ENCODE measurements at places on chromosomes 2 and 18.
A peak's percentile ranks its signal among the peaks of the same experiment; 100 is the strongest.

GRCh38 chr2:109128048-109128615, 873 bp upstream of the SH3RF3 start:
- DNase-seq, result peak; percentile 97

DNA sequence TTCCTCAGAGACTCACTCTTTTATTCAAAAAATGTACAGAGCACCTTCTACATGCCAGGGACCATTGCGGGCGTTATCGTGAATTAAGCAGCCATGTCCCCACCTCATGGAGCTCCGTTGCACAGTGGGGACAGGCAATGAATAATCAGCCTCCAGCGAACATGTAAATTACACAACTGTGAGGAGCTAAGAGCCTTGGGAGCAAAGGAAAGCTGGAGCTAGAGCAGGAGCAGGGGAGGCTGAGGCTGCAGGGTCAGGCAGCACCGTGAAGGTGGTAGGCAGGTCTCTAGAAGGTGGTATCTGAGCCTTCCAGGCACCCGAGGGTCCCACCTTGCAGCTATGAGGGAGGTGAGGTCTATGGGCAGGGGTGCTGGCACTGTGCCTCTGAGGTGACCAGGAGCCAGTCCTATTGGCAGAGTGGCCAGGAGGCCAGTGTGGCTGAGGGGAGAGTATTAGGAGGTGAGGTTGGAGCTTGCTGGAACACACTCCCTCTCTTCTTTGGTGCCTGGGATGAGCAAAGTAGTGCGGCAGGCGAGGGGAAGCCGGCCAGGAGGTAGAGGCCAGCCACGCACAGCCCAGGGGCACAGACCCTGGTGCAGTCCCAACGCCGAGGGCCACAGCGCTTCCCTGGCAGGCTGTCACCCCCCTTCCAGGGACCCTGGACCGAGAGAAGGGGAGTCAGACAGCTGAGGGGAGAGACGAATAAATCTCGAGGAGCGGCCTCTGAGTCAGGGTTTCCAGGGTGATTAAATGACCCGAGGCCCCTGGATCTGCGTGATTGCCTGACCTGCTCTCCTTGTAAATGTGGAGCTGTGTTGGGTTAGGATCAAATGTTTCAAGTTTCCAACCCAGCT, 167.3 kb downstream of the SEPTIN10 start:
- DNase-seq, result no peak

DNA sequence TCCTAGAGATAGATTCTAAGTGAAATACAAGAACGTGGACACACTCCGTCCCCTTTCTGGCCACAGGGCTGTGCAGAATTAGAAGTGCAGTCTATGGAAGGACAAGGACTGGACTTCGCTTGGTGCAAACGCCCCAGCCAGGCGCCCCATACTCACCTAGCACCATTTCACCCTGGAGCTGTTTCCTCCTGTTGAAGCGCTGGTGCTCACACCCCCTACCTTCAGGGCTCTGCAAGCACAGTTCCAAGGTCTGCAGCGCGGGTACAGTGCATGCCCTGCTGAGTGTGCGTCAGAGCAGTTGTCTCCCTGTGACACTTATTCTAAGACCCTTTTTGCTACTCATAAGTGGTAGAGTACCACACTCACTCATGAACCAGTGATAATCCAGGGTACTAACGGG, 3.0 kb downstream of the HPCAL1 start:
- DNase-seq, result no peak

- peak; percentile 91 for DNase-seq
Measured at GRCh38 chr2:238158509-238159070, at the start of gene ERFE. Gene ERFE (plus strand): TSS chr2:238158970. CDS start chr2:238159008, 38 bp downstream.

- DNase-seq, result no peak
Measured at GRCh38 chr18:33720133-33720532, 142.1 kb downstream of the ASXL3 start.

GRCh38 chr2:206472094-206472493, 28.8 kb downstream of the ADAM23 start:
- no peak for DNase-seq

- DNase-seq, result no peak
Measured at GRCh38 chr18:26459340-26459739, 89.0 kb downstream of the KCTD1 start.

DNA sequence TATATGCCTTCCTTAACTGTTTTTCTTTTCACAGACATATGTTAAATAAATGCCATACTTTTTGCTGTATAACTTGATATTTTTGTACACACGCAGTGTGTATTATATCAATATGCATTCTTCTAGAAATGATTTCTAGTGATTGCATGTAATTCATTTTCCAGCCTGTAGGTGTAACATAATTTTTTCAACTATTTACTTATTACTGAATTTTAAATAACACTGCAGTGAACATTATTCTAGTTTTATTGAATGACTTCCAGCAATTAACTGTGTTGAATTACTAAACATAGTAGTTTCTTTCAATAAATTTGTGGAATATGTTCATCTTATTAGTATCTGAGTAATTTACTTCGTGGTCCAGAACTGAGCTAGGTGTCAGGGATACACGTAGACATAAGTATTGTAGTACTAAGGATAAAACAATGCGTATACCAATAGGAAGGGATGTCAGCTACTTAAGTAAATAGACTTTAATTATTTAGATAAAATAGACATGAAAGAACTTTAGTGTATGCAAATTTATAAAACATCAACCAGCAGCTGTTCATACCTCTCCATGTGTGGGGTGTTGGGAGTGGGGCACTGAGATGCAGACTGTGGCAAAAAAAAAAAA, 28.0 kb downstream of the TANC1 start:
- no peak for DNase-seq

DNA sequence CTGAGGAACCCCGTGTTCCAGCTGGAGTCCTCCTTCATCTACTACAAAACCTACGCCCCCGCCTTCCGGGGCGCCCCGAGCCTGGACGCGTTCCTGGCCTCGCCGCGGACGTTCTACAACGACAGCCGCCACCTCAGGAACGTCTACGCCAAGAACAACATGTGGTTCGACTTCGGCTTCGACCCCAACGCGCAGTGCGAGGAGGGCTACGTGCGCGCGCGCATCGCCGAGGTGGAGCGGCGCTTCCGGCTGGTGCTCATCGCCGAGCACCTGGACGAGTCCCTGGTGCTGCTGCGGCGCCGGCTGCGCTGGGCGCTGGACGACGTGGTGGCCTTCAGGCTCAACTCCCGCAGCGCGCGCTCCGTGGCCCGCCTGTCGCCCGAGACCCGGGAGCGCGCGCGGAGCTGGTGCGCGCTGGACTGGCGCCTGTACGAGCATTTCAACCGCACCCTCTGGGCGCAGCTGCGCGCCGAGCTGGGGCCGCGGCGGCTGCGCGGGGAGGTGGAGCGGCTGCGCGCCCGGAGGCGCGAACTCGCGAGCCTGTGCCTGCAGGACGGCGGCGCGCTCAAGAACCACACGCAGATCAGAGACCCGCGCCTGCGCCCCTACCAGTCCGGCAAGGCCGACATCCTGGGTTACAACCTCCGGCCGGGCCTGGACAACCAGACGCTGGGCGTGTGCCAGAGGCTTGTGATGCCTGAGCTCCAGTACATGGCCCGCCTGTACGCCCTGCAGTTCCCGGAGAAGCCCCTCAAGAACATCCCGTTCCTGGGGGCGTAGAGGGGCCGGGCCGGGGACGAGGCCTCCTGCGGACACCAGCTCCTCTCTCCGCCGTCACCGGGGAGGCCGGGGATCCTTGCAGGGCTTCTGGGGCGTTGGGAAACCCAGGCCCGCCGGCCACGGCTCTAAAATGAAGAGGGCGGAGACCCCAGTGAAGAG, 5.3 kb upstream of the NEU4 start:
- DNase-seq, result peak; percentile 70

GRCh38 chr18:26618135-26618534, 69.8 kb upstream of the KCTD1 start:
- no peak for DNase-seq

DNA sequence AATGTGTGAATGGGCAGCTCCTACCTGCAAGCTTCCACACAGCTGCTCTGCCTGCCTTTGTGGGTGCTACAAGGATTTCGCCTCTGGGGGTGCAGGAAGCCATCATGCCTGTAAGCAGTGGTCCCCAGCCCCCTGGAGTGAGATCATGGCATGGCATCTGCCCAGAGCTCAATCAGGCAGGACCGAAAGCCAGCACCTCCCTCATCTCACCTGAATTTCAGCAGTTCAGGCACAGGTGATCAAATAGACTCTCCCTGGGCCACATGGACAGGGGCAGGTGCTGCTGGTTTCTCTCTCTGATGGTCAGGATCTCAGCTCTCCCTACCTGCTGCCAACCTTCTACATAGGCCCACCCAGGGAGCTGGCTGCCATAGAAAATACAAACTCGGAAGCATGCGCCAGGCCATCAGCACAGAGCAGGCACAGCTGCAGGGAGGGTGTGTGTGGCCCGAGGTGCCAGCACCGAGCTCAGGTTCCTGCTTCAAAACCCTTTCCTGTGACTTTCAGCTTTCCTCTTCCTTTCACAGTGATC, 133.2 kb upstream of the ID2 start:
- DNase-seq, result no peak

GRCh38 chr2:7803515-7803914, 878.3 kb upstream of the ID2 start:
- DNase-seq, result no peak

DNA sequence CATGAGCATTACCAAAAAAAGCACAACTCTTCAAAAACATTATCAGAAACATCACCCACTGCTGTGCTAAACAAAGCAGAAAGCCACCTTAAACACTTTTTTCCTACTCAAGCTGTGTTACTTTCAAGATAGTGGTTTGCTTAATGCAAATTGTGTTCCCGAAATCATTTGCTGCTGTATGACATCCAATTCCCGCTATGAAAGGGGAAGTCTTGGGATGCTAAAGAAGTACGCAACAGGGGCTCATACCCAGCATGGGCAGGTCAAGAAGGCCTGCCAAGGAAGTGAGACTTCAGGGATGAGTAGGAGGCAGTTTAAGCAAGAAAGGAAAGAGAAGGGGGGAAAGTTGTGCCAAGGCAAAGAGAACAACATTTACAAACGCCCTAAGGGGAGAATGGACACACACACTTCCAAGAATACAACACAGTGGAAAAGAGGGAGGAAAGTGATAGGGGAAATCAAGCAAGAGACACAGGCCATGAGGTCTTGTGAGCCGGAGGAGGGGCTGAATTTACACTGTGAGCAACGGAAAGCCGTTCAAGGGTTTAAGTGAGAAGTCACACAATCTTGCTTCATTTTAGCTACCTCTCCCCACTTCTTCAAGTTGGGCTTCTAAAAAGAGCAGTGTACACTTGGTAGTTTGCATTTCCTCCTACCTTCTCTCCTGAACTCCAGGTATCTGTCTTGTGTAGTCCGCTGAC, 4.0 kb downstream of the PTPN2 start:
- DNase-seq, result peak; percentile 24

- DNase-seq, result no peak
Measured at GRCh38 chr2:203656522-203657287, 49.7 kb upstream of the CD28 start.

GRCh38 chr2:37894047-37894446, 31.0 kb upstream of the RMDN2 start:
- no peak for DNase-seq

GRCh38 chr2:161424891-161425727, 9.0 kb downstream of the TBR1 start:
- DNase-seq, result no peak

DNA sequence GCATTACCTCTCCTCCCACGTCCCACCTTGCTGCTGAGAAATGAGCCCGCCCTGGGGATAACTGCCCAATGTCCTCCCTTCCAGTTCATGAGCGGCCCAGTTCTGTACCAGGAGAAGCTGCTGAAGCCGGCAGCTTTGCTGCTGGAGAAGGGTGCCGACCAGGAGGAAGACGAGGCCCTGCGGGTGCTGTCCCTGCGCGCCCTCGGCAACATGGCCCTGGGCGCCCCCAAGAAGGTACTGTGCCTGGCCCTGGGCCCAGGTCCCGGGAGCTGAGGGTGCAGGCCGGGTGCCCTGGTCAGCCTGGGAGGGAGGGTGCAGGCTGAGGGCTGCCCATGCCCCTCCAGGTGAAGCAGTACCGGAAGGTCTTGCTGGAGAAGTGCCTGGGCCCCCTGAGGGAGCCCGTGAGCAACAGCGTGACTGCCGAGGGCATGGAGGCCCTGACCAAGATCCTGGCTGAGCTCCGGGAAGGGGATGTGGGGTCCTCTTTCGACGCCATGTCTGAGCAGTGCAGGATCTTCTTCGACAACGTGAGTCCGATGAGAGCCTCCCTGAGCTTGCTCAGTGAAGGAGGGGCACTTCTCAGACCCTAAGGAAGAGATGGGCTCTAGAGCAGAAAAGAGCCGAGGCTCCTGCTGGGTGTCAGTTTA, 25.7 kb downstream of the HJURP start:
- no peak for DNase-seq

DNA sequence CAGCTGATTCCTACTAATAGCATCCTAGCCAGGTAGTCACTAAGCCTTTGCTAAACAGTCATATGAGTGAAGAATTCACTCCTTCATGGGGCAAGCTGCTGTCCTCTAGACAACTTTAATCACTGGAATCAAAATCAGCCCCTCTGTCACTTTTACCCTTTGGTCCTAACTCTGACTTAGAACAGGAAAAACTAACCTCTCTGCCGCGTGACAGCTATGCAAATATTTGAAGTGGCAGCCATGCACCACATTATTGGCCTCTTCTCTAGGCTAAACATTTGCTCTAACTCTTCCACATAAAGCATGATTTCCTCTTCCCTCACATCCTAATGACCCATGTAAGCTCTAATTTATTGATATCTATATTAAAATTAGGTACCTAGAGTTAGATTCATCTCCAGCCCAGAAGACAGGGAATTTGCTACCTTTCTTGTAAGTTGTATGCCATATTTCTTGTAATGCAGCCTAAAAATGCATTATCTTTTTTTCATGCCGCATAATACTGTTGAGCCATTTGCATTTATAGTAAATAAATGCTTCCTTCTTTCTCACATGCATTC, 12.8 kb upstream of the ONECUT2 start:
- DNase-seq, result no peak

DNA sequence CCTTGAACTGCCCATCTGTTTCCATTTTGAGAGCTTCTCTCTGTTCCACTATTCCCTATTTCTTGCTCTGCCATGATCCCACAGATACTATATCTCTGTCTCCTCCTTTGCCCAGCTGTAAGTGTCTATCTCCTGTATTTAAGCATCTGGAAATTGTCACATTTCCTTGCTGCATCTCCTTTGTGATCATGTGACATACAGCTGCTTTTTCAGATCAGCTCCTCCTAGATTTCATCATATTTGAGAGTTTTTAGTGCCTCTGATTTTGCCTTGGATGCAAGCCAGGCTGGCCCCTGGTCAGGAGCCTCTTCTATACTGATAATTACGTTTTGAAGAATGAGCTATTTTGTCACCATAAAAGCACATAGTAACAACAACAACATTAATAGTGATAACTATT, 131.7 kb upstream of the TNP1 start:
- DNase-seq, result no peak

DNA sequence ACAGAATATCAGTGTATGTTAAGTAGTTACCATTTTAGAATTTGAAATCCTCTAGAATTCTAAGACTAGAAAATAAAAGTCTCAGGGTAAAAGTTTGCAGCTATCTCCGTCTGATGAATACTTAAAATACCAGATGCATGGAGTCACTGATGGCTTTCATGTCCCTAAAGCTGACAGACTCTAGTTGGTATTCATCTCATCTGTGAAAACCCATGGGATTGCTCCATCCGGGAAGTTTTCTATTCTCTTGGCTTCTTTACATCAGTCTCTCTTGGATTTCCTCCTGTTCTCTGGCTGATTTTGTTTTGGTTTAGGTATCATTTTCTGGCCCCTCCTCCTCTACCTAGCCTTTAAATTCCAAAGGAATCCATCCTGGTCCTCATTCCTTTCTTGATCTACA, 465.6 kb upstream of the POU3F3 start:
- DNase-seq, result no peak

Data from iPS-NIHi11 (cell line).